Ovary (tissue), 10 donors: ENCODE measurements at places on chromosomes 7 and 10. TPM values are rescaled to one million over a fixed set of nuclear protein-coding genes. Genes with fewer than 3 reads are reported as not detected.

- no peak for DNase-seq
These were observed 68.6 kb downstream of the NSUN6 start for GRCh38 chr10:18582803-18583202.

DNA sequence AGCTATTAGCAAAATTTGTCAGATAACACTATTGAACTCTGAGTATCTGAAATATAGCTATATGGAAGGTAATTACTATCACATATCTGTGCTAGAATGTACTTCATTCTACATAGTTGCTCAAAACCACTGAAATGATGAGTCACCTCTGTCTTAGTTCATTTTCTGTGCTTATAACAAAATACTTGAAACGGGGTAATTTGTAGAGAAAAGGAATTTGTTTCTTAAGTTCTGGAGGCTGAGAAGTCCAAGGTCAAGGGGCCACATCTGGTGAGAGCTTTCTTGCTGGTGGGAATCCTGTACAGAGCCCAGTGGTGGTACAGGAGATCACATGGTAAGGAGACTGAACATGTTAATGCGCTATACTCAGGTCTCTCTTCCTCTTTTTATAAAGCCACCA lies 41.9 kb upstream of the TNKS2 start:
- DNase-seq, result no peak

DNA sequence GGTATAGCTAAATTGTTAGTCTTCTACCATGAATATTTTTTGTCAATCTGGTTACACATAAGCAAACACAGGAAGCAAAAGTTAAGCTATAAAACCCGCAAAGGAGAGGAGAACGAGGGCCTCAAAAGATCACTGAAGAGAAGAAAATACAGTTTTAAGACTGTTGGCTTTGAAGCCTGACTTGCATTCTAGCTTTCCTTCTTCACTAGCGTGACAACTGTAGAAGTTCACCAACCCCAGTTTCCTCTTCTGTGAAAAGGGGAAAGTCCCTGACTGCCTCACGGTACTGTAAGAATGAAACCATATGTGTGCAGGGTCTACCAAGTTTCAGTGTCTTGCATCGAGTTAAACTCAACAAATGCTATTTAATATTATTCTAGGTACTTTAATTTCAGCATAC lies 7.5 kb upstream of the LRRN3 start:
- no peak for DNase-seq

GRCh38 chr7:29077854-29078253 lies 68.5 kb downstream of the CPVL start:
- no peak for DNase-seq

INMT gene
- 24.4 TPM for total RNA-seq
